ENCODE measurements at places on chromosomes 6 and 20. TPM values are rescaled to one million over a fixed set of nuclear protein-coding genes. Genes with fewer than 3 reads are reported as not detected.

The LTB gene
- total RNA-seq: 9.2 TPM

The CST2 gene
- not detected for total RNA-seq

The CST1 gene
- not detected for total RNA-seq

The PRDM13 gene
- not detected for total RNA-seq

DNA sequence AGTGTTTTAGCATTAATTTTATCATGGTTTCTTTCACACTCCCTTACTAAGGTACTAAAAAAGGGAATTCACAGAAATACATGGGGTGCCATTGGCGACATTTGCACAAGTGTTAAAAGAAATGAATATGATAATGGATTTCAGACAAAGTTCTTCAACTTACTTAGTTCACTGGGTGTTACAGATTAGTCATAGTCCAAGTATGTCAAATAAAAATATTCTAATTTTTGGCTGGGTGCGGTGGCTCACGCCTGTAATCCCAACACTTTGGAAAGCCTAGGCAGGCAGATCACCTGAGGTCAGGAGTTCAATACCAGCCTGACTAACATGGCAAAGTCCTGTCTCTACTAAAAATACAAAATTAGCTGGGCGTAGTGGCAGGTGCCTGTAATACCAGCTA lies 286.1 kb upstream of the TFAP2D start:
- no peak for DNase-seq

DNA sequence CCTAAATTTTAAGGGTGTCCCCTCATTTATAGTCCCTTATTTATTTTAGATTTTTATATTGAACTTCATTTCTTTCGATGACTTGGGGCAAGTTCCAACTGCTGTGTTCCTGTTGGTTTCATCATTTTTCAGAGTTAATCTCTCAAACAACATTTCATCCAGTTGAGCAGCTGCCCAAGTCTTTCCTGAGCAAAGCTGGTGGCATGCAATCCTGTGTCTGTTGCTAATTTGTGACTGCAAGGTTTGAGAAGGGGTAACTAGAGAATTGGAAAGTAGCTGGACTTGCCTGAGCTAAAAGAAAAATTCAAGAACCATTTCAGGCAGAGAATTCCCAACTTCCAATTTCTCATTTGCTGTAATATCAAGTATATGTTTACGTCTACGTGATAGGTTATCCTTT lies 881.5 kb upstream of the SLC35B3 start:
- no peak for DNase-seq

GRCh38 chr20:23643659-23644058 lies 5.9 kb upstream of the CST3 start:
- no peak for DNase-seq

- DNase-seq: no peak
These were observed 149.5 kb downstream of the TMEM200A start for GRCh38 chr6:130515306-130515705.

DNA sequence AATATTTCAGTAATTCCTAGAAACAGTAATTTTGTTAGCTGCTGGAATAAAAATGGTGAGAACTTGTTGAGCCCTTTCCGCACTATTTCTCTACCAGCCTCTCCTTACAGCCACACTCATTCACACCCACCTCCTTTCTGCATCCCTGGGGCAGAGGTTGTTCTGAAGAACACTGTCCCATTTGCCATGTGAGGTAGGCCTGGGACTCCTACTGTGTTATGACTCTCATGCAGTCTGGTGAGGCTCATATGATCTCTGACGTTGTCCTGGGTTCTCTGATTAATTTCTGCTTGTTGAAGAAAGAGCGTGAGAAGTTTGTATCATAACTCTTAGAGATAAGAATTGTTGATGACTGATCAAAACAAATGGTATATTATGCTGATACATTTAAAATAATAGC lies 4.1 kb upstream of the KCNQ5 start:
- no peak for DNase-seq

DNA sequence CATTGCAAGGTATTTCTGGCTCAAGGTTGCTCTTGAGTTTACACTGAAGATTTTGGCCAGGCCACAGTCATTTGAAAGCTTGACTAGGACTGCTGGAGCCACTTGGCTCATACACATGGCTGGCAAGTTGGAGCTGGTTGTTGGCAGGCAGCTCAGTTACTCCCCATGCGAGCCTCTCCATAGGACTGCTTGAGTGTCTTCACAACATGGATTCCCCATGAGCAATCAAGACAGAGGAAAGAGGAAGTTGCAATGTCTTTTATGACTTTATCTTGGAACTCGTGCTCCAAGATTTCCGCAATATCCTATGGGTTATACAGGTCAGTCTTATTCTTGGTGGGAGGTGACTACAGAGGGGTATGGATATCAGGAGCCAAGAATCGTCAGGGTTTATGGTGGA lies 1.4 kb upstream of the MANBAL start:
- no peak for DNase-seq

GRCh38 chr6:167157863-167158262 lies at the start of gene GPR31:
Gene GPR31, minus strand, starts transcription at chr6:167157980. Its CDS starts 149 bp downstream, at chr6:167157831.
- DNase-seq: no peak

GRCh38 chr6:90263633-90264032 lies 33.0 kb downstream of the BACH2 start:
- no peak for DNase-seq

DNA sequence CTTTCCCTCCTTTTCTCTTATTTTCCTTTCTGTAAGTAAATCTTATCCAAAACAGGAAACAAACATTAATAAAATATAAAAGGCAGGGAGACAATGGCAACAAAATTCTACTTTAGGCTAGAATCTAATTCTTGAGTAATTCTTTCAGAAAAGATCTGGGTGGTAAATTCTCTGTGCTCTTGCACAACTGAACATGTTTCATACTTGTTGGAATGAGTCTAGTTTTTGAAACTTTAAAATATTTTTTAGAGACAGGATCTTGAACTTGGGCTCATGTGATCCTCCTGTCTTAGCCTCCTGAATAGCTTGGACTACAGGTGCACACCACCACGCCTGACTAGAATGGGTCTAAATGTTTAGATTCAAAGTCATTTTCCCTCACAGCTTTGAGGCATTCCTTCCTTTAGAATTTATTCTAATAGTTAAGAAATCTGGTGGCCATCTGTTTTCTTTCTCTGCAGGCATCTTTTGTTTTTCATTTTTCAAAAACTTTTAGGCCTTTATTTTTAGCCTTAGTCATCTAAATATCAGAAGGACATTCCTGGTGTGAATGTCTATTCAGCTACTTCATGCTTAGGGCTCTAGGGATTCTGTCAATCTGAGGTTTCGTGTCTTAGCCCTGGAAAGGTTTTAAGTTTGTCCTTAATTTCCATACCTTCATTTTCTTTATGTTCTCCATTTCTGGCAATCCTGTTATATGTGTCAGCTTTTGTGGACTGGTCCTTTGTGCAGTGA lies 76.5 kb downstream of the CDKAL1 start:
- no peak for DNase-seq

DNA sequence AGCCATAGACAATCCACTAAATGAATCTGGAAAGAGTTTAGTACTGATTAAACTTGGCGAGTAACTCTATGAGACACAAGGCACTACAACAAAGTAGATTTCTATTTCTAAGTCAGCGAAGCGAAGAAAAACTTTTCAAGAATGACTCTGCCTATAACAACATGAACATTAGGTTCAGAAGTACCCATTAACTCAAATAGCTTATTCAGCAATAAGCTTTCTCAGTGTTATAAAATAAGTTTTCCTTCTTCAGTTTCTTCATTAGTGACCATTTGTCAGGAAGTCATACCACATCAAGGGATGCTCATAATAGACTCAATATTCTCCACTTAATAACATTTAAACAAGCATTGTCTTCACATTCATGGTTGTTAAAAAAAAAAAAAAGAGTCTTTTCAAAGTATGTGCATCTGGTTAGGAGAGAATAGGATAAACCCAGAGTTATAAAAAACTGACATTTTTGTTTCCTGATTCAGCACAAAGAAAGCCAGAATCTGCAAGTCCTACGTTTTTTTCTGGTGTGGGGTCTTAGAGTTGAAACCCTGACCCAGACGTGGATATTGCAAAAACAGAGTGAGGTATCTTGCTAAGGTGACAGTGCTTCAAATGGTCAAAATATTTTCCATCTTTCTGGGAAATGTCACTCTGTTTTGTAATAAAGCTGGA lies 148.2 kb upstream of the PREP start:
- no peak for DNase-seq

- no peak for DNase-seq
These were observed 57.1 kb downstream of the MAP3K4 start for GRCh38 chr6:161048641-161049040.

DNA sequence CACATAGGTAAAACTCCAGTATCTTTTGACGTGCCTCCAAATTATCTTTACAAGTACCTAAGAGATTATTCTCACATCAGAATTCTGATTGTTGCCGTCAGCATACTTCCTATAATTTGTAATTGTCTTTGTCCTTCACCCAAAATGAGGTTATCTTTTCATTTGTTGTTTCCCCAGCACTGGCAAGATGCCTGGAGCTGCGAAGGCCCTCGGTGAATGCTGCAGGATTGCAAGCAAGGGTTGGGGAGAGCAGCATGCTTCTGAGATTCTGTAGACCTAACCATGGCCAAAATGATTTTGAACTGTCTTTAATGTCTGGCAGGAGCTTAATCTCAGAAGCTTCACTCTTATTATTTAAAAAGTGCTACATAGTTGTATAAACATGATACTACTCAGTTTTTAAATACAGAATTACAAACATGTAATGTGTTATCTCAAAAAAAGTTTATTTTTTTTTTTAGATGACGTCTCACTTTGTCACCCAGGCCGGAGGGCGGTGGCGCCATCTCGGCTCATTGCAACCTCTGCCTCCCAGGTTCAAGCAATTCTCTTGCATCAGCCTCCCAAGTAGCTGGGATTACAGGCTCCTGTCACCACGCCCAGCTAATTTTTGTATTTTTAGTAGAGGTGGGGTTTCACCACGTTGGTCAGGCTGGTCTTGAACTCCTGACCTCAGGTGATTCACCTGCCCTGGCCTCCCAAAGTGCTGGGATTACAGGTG lies 88.7 kb downstream of the ELOVL5 start:
- no peak for DNase-seq

GRCh38 chr20:45629496-45630100 lies at the start of gene WFDC10A:
Gene WFDC10A, plus strand, starts transcription at chr20:45629739. Its CDS starts 75 bp downstream, at chr20:45629814.
- DNase-seq: peak; percentile 58

GRCh38 chr20:3781153-3781910 lies at the start of gene SPEF1:
Gene SPEF1, minus strand, starts transcription at chr20:3781448. Its CDS starts 161 bp downstream, at chr20:3781287.
- peak; percentile 89 for DNase-seq
